ENCODE measurements at places on chromosomes 2 and 18. TPM values are rescaled to one million over a fixed set of nuclear protein-coding genes. Genes with fewer than 3 reads are reported as not detected.

DNA sequence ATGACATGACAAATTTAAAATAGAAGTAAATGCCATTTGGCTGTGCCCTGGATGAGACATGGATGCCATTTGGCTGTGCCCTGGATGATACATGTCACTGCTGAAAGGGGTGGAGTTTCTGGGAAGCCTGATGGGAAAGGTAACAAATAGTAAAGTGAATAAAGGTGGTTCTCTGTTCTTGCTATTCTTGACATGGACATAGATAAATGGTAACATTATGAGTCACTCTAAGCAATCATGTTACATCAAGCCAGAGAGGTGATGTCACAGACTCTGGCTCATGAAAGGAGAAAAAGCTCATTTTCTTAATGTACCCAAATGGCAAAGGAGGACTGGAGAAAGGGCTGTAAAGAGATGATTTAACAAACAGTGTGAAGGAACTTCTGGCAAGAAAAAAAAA is 86.4 kb downstream of the EML6 start:
- DNase-seq: no peak

The CYP27C1 gene
- total RNA-seq: 0.52 TPM

- no peak for DNase-seq
Measured at GRCh38 chr2:161592713-161593112, 31.5 kb upstream of the SLC4A10 start.

The MBP gene
- 18.8 TPM for total RNA-seq

GRCh38 chr2:1055014-1055595 is 104.5 kb downstream of the SNTG2 start:
- peak; percentile 61 for DNase-seq

The C2orf92 gene
- 1.3 TPM for total RNA-seq

The LYPD6 gene
- 7.9 TPM for total RNA-seq

The SPP2 gene
- not detected for total RNA-seq

DNA sequence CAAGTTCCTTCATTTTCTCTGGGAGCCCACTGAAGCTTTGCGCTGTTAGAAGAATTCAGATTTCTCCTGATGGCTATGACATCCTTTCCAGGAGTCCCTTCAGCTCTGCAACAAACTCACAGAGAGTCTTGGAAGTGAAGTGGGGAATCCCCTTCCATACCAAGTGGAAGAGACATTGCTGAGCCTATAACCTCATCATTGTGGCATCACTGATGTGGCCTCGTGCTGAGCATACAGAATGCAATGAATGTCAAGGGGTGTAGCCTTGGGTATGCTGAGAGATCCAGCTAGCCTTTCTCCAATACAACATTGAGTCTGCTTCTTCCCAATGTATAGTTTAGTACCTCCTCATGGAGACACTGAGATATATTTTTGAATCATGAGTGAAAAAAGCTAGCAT is 311.1 kb upstream of the RAB12 start:
- DNase-seq: no peak

The AUP1 gene
- 86.4 TPM for total RNA-seq

GRCh38 chr18:77905449-77906055 is 655.9 kb downstream of the GALR1 start:
- no peak for DNase-seq

- DNase-seq: no peak
Measured at GRCh38 chr18:6207116-6207515, 207.6 kb downstream of the L3MBTL4 start.
